ENCODE measurements at places on chromosomes 4 and X.

DNA sequence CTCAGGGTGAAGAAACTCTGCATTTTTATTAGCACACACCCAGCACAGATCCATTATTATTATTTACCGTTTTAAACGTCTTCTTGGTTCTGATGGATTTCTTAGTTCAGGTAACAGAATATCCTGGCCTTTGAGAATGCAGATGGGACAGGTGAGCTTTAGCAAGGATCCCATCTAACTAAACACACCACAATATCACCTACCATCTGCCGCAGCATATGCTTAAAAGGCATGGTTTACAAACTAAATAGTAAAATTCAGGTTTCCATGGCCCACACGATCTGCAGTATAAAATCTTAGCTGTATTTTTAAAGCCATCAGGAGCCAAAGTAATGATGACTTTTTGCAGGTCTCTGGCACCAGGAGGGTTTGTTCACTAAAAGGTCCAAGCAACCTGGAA lies 31.7 kb upstream of the GATB start:
- no peak for DNase-seq

- DNase-seq: no peak
Observed at GRCh38 chrX:13005661-13006473, 31.0 kb downstream of the TMSB4X start.

DNA sequence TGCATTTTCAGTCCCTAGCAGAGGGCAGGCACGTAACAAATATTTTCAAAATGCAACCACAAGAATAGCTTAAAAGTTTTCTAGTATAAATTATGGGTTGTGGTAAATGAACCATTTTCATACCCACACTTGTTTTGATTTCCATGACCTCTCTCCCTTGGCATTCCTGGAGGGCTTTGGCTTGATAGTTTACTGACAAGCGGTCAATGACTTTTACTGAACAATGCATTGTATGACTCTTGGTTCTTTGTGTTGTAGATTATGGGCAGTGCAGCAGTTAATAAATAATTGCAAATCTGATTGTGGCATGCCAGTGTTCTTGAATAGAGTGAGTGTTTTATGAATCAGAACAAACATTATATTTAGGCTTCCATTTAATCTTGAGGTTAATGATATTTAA lies 285.2 kb upstream of the ARX start:
- DNase-seq: no peak

DNA sequence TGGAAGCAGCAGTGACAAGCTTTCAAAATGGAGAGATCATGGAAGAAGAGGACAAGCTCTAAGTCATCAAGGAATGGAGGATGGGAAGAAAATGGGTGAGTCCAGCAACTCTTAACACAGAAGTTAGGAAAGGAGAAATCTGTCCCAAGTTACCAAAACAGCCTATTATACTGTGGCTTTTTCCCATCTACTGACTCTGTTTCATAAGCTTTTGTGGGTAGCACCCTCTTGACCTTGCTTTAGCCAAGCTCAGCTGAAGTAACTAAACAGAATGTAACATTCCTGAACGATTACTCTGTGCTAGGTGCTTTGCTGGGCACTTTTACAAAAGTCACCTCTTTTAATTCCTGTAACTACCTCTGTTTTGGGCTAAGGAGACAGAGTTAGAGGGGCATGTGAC lies 54.9 kb downstream of the MAP7D2 start:
- DNase-seq: no peak

- no peak for DNase-seq
Observed at GRCh38 chr4:83010111-83010521, 507 bp downstream of the LIN54 start.

DNA sequence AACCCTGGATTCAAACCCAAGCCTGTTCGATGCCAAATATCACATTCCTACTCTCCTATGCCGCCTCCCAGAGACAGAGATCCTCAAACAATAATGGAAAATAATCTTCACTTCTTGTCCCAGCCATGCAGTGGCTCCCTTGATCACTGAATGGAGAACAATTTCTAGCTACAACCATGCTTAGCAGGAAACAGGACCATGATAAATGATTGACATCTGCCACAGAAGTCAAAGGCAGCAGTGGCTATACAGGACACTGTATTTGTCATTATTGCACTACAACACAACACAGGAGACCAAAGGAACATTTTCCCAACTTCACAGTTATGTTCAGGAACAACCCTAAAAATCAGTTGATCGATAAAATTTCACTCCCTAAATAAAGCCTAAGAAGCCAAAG lies 243.3 kb upstream of the SLC7A11 start:
- DNase-seq: no peak
